Activated T-helper 9 cell treated with anti-CD3 and anti-CD28 coated beads, Interleukin-2, amount 50 U/mL, for 16 hours (primary cell): ENCODE measurements at places on chromosomes 3 and 15.

DNA sequence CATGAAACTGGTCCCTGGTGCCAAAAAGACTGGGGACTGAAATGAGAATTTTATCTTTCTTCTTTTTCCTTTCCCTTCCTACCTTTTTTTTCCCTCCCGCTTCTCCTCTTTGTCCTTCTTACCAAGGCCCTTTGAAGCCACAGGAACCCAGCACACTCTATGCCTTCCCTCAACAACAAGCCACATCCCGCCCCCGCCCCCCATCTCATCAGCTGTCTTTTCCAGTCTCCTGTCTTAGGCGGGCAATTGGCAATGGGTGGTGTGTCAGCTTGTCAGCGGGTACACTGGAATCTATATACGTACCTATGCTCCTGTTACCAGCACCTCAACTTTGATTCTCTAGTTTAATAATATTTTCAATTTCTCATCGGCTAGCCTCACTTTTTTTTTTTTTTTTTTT, 56.3 kb upstream of the CHD2 start:
- no peak for DNase-seq

GRCh38 chr3:62028236-62028635, 345.1 kb downstream of the FEZF2 start:
- no peak for DNase-seq

- DNase-seq: no peak
These were observed 18.2 kb upstream of the ITGA11 start for GRCh38 chr15:68450192-68450591.

GRCh38 chr3:169660709-169661360, 2.7 kb downstream of the MECOM start:
- no peak for DNase-seq

DNA sequence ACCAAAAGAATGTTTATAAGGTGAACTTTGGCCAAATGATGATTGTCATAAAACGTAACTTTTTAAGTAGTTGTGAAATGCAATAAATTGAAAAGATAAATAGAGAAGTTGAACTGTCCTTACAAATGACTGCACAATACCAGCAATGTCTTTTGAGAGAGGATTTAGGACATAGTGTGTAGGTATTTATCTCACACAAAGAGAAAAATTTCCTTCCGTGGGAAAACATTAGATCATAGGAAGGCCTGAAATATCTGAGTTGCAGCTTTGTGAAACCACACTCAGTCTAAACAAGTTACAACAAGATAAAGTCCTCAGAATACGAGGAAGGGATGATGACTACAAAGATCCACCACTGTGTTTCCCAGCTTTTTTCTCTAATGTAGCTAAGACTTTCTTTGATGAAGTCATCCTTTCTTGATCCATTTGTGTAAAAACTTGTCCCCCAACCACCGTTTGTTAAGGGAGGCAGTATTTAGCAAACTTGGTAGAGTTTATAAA, 16.0 kb downstream of the ROBO2 start:
- DNase-seq: no peak

GRCh38 chr15:68300115-68300940, 22.8 kb downstream of the FEM1B start:
- no peak for DNase-seq

- DNase-seq: no peak
These were observed 30.7 kb upstream of the CSTA start for GRCh38 chr3:122294359-122294758.

DNA sequence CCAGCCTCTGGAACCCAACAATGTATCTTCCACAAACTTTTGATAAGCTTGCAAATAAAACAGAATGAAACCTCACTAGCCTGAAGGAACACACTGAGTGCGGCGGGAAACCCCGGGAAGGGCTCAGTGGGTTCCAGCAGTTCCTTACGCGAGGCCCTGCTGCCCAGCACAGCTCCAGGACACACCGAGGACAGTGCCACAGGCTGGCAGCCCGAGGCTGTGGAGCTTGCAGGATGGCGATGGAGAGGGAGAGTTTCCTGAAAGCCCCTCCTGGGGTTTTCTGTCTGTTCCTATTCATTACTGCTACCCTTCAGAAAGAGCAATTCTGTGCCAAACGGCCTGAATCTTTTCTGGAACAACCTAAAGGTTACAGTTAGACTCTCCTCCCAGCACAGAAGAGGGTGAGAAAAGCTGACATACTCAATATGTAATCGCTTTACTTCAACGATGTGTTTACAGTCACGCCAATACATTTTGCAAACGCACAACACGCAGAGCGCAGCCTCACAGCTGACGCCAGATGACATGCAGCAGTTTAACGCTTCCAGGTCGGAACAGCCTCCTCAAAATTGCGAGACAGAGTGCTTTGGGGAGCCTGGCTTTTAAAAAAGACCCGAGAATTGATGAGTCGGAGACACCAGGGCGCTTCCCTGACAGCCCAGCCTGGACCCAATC, 57.1 kb upstream of the RPL32 start:
- no peak for DNase-seq

DNA sequence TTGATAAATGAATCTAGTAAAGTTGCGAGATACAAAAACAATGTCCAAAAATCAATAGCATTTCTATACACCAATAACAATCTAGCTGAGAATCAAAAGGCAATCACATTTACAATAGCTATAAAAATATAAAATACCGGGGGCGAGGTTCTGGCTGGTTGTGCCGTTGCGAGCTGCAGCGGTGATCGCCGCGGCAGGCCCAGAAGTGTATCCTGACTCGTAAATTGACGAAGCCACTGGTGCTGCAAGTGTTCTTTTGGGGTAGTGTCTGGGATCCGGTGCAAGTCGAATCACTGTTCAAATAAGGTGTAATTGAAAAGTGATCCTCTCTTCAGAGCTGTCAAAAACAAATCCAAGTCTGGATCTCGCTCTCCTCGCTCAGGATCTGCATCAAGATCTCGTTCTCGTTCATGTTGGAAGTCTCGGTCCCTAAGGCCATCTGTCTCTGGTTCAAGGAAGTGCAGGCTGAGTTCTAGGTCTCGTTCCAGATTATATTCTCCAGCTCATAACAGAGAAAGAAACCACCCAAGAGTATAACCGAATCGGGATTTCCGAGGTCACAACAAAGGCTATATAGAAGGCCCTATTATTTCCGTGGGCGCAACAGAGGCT, 80.1 kb upstream of the STT3B start:
- no peak for DNase-seq

GRCh38 chr3:73665286-73665685, 40.5 kb upstream of the PDZRN3 start:
- no peak for DNase-seq

DNA sequence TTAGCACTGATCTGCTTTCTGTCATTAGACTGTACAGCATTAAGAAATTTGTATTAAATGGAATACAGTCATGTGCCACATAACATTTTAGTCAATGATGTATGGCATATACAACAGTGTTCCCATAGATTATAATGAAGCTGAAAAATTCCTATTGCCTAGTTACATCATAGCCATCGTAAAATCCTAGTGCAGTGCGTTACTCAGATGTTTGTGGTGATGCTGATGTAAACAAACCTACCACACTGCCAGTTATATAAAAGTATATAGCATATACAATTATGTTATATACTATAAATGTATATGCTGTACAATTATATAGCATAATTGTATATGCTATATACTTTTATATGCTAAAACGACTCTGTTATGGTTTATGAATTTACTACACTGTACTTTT, 41.7 kb downstream of the APH1B start:
- DNase-seq: no peak
